DMS53 (cell line): ENCODE measurements at places on chromosomes 12 and 14.
A peak's percentile ranks its signal among the peaks of the same experiment; 100 is the strongest.

- DNase-seq = no peak
Observed at GRCh38 chr14:91281346-91281745, 36.8 kb upstream of the GPR68 start.

GRCh38 chr12:88866881-88867280 lies 286.6 kb upstream of the KITLG start:
- DNase-seq = no peak

DNA sequence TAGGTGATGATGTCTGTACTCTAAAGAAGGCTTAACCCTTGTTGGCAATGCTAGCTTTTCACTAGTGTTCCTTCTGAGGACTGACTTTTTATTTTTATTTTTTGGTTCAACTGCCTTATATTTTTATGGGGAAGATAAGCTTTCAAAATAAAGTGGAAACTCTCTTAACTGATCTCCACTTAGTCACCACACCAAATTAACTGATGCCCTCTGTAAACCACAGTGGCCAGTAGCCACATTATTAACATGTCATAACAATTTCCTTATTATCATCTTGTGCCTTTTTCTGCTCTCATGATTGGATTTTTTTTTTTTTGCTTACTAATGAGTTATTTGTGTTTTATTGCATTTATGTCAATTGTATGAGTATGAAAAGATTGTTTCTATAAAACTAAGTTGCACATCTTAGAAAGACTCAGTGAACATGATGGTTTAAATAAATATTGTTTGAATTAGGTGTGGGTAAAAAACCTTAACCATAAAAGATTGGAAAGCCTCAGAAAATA lies 56.9 kb downstream of the SCFD1 start:
- DNase-seq = no peak

DNA sequence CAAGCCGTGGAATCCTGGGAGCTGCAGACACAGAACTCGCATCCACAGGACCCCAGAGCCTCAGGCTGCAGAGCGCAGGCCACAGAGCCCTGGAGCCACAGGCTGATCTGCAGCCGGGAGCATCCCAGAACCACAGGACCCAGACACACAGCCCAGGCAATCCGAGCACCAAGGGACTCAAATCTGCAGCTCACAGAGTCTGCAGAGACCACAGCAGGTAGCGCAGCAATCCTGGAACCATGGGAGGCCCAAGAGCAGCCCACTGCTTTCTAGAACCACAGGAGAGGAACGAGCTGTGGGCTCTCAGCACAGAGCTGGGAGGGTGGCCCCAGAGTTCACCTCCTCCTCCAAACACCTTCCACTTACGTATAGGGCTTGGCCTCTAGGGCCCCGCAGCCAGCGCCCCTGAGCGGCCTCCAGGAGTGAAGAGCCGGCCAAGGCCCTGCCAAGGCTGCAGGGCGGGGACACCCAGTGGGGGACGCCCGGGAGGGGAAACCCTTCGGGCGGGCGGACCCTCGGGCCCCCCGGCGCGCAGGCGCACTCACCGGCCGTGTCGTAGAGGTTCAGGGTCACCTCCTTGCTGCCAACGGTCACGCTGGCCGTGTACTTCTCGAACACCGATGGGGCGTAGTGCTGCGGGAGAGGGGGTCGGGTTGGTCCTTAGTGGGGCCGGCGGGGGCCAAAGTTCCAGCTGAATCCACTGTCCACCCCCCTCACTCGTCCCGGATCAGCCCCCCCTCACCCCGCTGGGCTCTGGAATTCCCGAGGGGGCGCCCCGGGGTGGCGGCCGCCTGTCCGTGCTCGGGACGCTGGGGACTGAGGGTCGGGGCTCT lies 665 bp downstream of the RHOF start:
- DNase-seq = no peak

DNA sequence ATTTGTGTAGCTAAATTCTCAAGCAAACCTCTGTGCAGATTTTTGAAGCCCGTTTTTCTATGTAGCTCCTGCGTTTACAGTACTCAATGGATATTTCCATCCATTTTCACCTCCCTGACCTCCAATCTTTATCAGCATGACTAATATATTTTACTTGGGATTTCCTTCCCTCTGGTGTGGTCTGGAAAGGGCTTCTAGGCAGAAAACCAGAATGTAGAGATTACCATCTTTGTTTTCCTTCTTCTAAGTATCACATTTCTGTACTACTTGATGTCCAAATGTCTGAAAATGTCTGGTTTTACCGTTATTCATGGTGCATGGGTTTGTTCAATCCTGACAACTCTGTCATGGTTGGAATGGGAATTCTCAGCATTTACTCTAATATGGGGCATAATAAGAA lies 907.6 kb upstream of the FLRT2 start:
- DNase-seq = no peak

DNA sequence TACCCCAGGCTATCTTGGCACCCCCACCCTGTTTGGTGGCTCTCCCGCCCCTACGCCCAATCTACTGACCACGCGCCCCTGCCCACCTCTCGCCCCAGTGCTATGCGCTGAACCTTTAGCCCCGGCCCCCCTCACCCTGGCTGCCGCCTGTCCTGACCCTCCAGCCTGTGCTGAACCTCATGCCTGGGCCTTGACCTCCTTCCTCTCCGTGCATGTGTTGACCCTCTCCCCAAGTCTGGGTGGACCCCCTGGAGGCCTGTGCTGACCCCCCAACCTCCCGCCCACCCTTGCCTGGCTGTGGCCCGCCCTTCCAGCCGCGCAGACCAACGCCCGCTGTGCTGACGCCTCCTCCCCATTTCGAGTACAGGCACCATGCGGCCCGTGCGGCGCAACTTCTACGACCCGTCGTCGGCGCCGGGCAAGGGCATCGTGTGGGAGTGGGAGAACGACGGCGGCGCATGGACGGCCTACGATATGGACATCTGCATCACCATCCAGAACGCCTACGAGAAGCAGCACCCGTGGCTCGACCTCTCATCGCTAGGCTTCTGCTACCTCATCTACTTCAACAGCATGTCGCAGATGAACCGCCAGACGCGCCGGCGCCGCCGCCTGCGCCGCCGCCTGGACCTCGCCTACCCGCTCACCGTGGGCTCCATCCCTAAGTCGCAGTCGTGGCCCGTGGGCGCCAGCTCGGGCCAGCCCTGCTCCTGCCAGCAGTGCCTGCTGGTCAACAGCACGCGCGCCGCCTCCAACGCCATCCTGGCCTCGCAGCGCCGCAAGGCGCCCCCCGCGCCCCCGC lies 20.7 kb downstream of the DTX1 start:
- DNase-seq = peak; percentile 58

GRCh38 chr14:38047195-38047902 lies 160.4 kb upstream of the SSTR1 start:
- DNase-seq = no peak

DNA sequence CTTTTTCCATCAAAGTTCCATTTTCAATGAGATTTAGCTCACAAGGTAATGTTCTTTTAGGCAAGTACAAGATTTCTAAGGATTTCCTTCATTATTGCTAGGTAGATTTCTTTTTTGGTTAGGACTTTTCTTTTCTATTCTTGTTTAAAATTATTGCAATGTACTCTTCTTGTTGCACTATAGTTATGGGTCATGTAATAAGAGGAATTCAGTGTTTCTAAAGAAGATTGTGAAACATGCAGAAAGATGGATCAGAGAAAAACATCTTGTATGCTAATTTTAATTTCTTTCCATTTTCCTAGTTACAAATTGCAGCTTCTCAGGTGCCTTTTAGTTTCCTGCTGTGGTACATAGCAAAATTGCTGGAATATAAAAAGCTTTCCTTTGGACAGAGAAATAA lies 56.1 kb downstream of the BTG1 start:
- no peak for DNase-seq

DNA sequence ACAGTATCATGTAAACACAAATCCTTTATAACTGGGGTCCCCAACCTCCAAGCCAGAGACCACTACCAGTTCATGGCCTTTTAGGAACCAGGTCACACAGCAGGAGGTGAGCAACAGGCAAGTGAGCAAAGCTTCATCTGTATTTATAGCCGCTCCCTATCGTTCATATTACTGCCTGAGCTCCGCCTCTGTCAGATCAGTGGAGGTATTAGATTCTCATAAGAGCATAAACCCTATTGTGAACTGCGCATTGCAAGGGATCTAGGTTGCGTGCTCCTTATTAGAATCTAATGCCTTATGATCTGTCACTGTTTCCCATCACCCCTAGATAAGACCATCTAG lies 49.9 kb downstream of the LRP6 start:
- DNase-seq = peak; percentile 73

DNA sequence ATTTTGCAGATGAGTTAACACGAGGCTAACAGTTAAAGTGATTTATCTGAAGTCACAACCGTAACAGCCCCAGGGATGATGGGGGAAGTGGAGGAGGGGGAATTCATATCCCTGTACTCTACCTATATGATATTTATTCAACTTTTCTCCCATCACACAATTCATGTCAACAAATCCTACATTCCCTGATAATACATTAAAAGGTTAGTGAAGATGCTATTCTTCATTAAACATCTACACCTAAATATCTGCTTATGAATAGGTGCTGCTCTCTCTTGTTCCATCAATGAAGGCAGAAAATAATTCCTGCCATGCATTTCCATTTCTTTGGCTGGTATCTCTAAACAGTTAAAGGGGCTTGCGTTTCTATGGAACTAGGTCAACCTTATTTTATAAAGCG lies 6.8 kb downstream of the YBX3 start:
- DNase-seq = no peak

- peak; percentile 58 for DNase-seq
Observed at GRCh38 chr14:77053046-77053841, 24.7 kb upstream of the IRF2BPL start.

DNA sequence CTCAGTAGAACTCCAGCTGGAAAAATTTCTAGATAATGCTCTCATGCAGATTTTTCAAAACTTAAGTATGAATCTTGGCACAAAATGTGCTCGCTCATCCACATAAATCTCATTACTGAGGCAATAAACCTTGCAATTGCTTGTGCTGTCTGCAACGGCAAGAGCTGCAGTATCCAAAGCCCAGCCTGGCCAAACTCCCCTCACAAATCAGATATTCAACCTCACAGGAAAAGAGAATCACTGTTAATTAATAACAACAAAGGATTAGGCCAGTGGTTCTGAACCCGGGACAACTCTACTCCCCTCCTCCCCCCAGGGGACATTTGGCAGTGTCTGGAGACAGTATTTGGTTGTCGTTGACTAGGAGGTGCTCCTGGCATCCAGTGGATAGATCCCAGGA lies 19.2 kb upstream of the CORO1C start:
- no peak for DNase-seq

DNA sequence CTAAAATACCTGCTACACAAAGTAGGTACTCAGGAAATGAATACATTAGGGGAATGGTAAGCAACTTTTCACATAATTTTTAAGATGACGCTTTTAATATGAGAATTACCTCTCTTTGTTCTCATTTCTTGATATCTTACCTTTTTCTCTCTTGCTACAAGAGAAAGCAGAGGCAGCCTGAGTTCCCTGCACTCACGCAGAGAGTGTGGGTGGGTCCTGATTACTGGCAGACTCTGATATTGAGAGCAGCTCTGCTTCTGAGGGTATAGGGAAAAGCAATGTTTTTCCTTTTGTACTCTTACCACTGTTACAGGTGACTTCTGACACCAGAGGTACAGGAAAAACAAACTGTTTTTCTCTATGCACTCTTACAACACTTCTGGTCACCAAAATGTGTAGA lies 420.2 kb upstream of the TMTC1 start:
- DNase-seq = no peak

DNA sequence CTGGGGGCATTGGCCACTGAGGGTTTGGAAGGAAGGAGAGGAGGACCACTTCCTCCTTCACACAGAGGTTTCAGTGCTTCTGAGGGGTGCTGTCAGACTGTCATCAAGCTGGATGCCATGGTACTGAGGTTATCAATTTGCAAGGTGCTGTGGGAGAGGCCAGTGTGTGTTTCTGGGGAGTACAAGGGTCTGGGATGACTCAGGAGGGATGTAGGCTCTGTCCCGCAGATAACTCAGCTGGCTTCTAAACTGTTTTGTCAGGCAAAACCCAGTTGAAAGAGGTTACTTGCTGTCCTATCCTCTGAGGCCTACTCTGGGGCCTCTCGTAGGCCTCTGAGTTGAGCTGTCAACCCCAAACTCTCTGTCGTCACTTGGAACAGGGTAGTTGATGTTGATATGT lies 22.8 kb downstream of the ADCK1 start:
- DNase-seq = no peak

DNA sequence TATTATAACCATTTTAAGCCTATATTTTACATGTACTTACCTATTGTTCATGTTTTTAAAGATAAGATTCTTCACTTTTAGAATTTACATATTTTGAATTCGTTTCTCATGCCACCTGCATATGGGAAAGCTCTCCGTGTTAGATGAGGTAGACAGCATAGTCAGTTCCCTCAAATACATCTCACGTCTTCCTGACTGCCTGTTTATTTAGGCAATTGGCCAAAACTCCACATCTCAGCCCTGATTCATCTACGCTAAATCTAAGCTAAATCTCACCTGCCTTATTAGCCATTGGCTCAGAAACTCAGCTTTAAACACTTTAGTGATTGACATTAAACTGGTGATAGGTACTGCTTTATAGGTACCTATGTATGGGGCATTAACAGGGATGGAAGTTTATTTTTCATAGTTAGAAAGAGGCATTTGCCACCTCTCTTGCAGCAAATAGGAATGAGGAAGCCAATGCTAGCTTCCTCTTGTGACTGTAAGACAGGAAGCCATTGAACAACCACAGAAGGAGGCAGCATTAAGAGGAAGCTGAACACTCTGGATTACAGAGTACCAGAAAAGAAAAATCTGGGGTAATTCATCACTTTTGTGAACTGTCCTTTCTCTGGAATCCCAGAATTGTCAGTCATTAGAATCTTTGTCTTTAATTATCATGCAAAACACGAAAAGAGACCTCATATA lies 111.9 kb downstream of the LRFN5 start:
- peak; percentile 84 for DNase-seq

- peak; percentile 18 for DNase-seq
Observed at GRCh38 chr12:79844693-79845092, 90.2 kb downstream of the PPP1R12A start.

GRCh38 chr12:129830796-129831195 lies 73.0 kb downstream of the TMEM132D start:
- no peak for DNase-seq

DNA sequence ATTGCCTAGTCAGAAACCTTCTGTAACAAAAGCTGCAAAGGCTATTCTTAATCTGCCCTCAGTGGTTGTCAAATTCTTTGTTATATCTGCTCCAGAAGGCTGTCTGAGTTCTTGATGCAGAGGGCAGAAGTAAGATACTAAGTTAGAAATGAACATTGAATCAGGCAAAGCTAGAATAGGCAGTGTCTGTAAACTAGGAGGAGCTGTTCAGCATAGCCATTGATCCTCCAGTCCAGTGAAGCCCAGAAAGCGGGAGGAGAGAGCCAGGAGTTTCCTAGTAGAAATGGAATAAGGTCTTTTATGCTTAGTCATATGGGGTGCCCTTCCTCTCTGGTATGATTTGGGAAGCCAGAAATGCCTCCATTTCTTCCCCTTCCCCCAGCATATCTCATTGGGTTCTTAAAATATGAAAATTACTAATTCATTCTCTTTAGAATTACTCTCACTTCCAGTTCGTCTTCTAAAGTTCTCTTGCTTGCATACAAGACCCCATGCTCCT lies 76.2 kb downstream of the APAF1 start:
- DNase-seq = no peak

DNA sequence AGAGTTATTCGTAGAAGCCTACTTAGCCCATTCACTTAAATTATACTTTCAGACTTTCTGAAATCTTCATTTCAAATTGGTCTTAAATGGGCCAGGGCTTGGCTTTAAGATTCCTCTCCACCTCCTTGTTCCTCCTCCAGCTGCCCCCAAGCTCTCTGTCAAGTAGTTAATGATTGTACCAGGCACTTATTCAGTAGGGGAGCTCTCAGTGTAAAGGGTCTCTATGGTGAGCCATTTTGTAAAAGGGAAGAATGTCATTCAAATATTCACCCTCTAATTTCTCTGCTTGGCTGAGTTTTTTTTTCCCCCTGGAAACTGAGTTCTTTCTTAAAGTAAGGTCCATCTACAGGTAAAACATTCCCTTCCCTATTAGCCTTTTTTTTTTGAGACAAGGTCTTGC lies 96.6 kb downstream of the SUDS3 start:
- DNase-seq = no peak
